ENCODE measurements at places on chromosomes 3 and 15. TPM values are rescaled to one million over a fixed set of nuclear protein-coding genes. Genes with fewer than 3 reads are reported as not detected.

Gene THRB
- total RNA-seq: 5.5 TPM

Gene RHOV
- 0.77 TPM for total RNA-seq

Gene GHSR
- not detected for total RNA-seq

Gene HEG1
- 45.1 TPM for total RNA-seq

Gene GOLGA6L10
- total RNA-seq: 1.1 TPM

Gene VGLL3
- 39.2 TPM for total RNA-seq

Gene CHL1
- total RNA-seq: 4.2 TPM

Gene CYP11A1
- total RNA-seq: 0.91 TPM

Gene ADAMTS17
- total RNA-seq: 4.6 TPM

Gene TMOD2
- total RNA-seq: 12.4 TPM

DNA sequence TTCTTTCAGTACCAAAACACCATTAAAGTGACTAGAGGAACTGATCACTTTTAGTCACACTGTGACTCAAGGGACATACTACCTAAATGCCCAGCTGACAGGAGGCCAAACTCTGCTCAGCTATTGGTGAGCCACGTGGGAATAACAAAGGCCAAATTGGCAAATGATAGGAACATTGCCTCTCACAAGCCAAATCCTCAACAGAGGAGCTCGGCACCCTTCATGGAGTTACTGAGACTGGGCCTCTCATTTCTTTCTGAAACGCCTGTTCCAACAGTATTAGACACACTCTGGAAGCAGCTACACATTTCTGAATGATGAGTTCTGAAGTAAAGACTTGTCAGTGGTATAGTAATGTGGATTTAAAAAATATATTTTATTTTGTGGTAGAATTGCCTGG, 166.0 kb upstream of the COL8A1 start:
- no peak overlapping the region for H3K4me3 ChIP-seq
- H3K27me3 ChIP-seq: no peaks in the 10 kb centered on the region
- DNase-seq: no peak
- H3K27ac ChIP-seq: no peak overlapping the region
- H3K4me1 ChIP-seq: no peaks in the 10 kb centered on the region

- DNase-seq: no peak
- no peaks in the 10 kb centered on the region for H3K36me3 ChIP-seq
- no peaks in the 10 kb centered on the region for H3K27me3 ChIP-seq
- H3K4me3 ChIP-seq: no peak overlapping the region
- H3K4me1 ChIP-seq: no peaks in the 10 kb centered on the region
- no peak overlapping the region for H3K27ac ChIP-seq
These were observed 99.1 kb upstream of the C2CD4B start for GRCh38 chr15:62264196-62264595.

DNA sequence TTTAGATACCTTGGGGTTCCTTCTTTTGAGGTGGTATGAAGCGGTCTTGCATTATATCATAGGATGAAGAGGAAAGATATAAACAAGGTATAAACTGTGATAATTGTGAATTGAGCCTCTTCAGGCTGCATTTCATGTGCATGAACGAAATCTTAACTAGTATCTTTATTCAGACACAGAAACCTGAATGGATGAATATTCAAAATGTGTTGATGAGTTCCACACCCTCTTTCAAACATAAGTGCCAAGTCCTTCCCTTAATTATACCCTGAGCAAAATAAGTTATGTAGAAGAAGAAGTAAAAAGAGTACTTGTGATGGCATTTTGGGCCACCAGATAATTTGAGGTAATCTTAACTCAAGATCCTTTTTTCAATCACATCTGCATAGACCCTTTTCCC, 103.1 kb upstream of the CFAP20DC start:
- H3K4me1 ChIP-seq: no peaks in the 10 kb centered on the region
- no peak for DNase-seq
- no peak overlapping the region for H3K27ac ChIP-seq
- no peak overlapping the region for H3K4me3 ChIP-seq

- no peaks in the 10 kb centered on the region for H3K27me3 ChIP-seq
- H3K27ac ChIP-seq: no peak overlapping the region
- no peak for DNase-seq
- no peaks in the 10 kb centered on the region for H3K36me3 ChIP-seq
These were observed 556.6 kb upstream of the RGMA start for GRCh38 chr15:93645594-93645993.

DNA sequence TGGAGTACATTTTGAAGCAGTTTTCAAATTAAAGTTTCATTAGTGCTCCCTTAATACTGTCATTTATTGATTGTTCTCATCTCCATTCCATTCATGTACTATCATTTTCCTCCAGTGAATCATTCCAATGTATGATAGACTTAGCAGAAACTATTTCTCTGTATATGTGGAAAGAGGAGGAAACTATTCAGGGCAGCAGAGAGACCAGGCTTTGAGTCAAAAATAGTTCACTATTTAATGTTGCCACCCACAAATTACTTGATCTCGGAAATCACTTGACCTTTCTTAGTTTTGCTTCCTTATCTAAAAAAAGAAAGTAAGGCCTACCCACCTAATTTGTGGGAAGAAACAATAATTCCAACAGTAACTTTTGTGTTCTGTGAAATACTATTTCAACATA, 610.5 kb upstream of the ZNF385D start:
- no peaks in the 10 kb centered on the region for H3K36me3 ChIP-seq
- no peak overlapping the region for H3K27ac ChIP-seq
- no peak for DNase-seq
- no peaks in the 10 kb centered on the region for H3K4me1 ChIP-seq
- H3K27me3 ChIP-seq: no peaks in the 10 kb centered on the region
- H3K4me3 ChIP-seq: no peak overlapping the region

- H3K36me3 ChIP-seq: no peaks in the 10 kb centered on the region
- no peak overlapping the region for H3K27ac ChIP-seq
- peaks cover 15% of the 10 kb centered on the region for H3K4me1 ChIP-seq
- no peaks in the 10 kb centered on the region for H3K27me3 ChIP-seq
- DNase-seq: no peak
These were observed 23.3 kb upstream of the LIMD1 start for GRCh38 chr3:45571216-45571615.

GRCh38 chr3:151660885-151661284, 72.8 kb upstream of the AADACL2 start:
- H3K27me3 ChIP-seq: no peaks in the 10 kb centered on the region
- no peak overlapping the region for H3K27ac ChIP-seq
- no peak overlapping the region for H3K4me3 ChIP-seq
- no peak for DNase-seq
- no peaks in the 10 kb centered on the region for H3K36me3 ChIP-seq

- no peak overlapping the region for H3K4me3 ChIP-seq
- H3K36me3 ChIP-seq: no peaks in the 10 kb centered on the region
- no peaks in the 10 kb centered on the region for H3K4me1 ChIP-seq
- no peak overlapping the region for H3K27ac ChIP-seq
- H3K27me3 ChIP-seq: no peaks in the 10 kb centered on the region
These were observed 251.8 kb upstream of the RORA start for GRCh38 chr15:61480863-61481262.

GRCh38 chr3:58250093-58250707, 12.6 kb downstream of the ABHD6 start:
- DNase-seq: no peak
- no peaks in the 10 kb centered on the region for H3K27me3 ChIP-seq
- H3K4me3 ChIP-seq: no peak overlapping the region
- H3K36me3 ChIP-seq: no peaks in the 10 kb centered on the region
- H3K27ac ChIP-seq: no peak overlapping the region
- H3K4me1 ChIP-seq: no peaks in the 10 kb centered on the region

DNA sequence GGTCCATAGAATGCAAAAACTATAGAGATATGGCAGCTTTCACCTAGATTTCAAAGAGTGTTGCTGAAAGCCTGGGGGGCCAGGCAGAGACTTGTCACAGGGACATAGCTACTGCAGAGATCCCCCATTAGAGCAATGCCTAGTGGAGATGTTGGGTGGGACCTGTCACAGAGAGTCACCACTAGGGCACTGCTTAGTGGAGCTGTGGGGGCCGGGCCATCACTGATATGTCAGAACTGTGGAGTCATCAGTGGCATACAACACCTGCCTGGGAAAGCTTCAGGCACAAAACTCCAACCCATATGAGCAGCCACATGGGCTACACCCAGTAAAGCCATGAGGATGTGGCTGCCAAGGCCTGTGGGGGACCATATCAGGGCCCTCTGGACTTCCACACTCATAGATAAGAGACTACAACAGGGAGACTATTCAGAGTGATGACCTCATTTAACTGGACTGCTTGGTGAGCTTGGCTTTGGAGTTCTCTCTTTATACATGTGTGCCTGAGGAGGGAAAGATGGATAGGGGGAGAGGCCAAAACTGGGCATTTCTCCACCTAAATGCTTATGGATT, 176.3 kb downstream of the ZNF621 start:
- H3K27me3 ChIP-seq: no peaks in the 10 kb centered on the region
- H3K27ac ChIP-seq: no peak overlapping the region
- no peak for DNase-seq
- H3K4me3 ChIP-seq: no peak overlapping the region

DNA sequence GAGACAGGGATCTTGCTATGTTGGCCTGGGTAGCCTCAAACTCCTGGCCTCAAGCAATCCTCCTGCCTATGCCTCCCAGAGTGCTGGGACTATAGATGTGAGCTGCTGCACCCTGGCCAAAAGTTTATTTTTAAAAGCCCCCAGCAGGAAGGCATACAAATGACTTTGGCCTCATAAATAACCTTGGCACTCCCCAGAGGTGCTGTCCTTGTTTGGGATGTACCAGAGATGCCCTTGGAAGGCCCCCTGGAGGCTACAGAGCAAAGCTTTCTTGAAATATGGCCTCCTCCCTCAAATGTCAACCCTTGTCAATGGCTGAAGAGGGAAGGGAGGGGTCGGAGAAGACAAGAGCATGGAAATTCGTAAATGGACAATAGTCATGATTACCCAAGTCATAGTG, 14.0 kb upstream of the RTP3 start:
- H3K27ac ChIP-seq: no peak overlapping the region
- DNase-seq: no peak
- H3K4me1 ChIP-seq: peaks cover 6% of the 10 kb centered on the region
- H3K4me3 ChIP-seq: no peak overlapping the region
- no peaks in the 10 kb centered on the region for H3K36me3 ChIP-seq

GRCh38 chr3:36677331-36678007, 86.9 kb downstream of the DCLK3 start:
- no peak overlapping the region for H3K27ac ChIP-seq
- H3K4me1 ChIP-seq: no peaks in the 10 kb centered on the region
- no peak for DNase-seq
- no peaks in the 10 kb centered on the region for H3K27me3 ChIP-seq
- H3K36me3 ChIP-seq: no peaks in the 10 kb centered on the region

DNA sequence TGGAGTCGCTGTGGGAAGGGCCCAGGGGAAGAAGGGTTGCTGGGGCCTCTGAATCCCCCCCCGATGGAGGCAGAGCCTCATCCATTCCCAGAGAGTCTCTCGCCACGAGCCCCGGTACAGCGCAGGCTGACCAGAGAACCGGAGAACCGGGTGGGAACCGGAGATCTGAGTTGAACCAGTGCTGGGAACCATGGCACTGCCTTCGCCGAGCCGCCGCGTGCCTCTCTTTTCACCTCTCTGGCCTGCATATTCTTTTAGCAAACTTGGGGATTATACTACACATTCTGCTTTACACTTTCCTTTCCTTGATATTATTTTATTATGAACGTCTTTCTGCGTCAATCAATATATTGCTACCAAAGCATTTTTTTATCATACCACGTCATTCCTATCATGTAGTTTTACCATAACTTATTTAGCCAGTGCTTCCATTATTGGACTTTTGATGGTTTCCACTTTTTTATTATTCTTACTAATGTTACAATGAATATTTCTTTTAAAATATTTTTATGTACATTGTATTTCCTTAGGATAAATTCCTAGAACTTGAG, 7.2 kb downstream of the NRROS start:
- H3K4me3 ChIP-seq: no peak overlapping the region
- H3K36me3 ChIP-seq: no peaks in the 10 kb centered on the region
- DNase-seq: no peak
- no peak overlapping the region for H3K27ac ChIP-seq
- peaks cover 20% of the 10 kb centered on the region for H3K4me1 ChIP-seq
- H3K27me3 ChIP-seq: no peaks in the 10 kb centered on the region

DNA sequence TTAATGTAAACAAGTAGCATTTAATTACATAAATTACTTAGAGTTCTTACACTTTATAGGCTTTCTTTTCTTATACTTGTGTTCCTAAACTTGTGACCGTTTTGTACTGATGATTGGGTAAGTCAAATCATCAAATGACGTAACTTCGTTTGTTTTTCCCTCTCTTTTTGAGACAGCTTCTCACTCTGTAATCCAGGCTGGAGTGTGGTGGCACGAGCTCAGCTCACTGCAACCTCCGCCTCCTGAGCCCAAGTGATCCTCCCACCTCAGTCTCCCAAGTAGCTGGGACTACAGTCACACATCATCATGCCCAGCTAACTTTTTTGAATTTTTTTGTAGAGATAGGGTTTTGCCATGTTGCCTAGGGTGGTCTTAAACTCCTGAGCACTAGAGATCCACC, 226.0 kb downstream of the TCF12 start:
- H3K4me3 ChIP-seq: no peak overlapping the region
- no peak for DNase-seq
- H3K27me3 ChIP-seq: no peaks in the 10 kb centered on the region
- peaks cover 27% of the 10 kb centered on the region for H3K4me1 ChIP-seq
- no peak overlapping the region for H3K27ac ChIP-seq

DNA sequence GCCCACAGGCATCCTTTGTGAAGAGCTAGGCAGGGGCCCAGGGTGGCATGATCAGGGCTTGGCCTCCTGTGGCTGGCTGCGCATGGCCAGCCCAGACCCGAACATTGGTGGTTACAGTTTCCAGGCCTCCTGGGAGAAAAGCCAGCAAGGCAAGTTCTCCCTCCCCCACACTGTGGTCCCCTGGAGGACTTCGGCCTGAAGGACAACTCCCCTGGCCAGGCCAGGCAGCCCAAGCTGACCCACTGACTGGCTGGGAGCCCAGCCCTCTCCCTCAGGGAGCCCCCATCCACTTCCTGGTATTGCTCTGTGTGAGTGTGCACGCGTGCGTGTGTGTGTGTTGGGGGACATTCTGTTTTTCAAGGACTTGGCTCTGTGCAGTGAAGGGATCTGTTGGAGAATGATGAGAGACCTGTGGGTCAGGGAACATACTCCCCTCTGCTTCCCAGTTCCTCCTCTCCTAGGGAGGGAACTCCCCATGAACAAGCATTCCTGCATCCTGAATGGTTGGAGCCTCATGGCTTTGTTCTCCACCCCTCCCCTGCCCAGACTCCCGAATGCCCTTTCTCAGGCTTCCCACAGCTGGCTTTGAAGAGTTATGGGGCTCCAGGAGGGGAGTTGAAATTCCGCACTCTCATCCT, 29.5 kb downstream of the CORO2B start:
- H3K27ac ChIP-seq: peak overlapping the region; percentile 30
- H3K36me3 ChIP-seq: no peaks in the 10 kb centered on the region
- no peak overlapping the region for H3K4me3 ChIP-seq
- H3K27me3 ChIP-seq: no peaks in the 10 kb centered on the region
- no peak for DNase-seq

DNA sequence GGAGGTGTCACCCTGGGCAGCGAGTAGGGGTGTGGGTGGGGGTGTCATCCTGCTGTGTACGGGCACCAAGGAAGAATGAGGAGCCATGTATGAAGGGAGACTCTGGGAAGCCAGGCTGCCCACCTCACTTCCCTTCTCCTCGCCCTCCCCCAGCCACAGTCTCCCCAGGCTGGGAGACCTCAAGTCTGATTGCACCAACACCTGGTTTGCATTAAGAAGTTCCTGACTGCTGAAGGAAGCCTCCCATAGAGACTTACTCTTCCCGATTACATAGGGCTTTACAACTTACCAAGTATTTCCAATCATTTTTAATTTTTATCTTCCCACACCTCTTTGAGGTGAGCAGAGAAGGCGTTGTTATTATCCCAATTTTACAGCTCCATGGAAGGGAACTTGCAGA, 29.5 kb upstream of the SMAD3 start:
- H3K36me3 ChIP-seq: no peaks in the 10 kb centered on the region
- no peak for DNase-seq
- H3K4me3 ChIP-seq: no peak overlapping the region
